WTC11 (cell line): ENCODE measurements at places on chromosomes 11 and 22. TPM values are rescaled to one million over a fixed set of nuclear protein-coding genes. Genes with fewer than 3 reads are reported as not detected.

- H3K36me3 ChIP-seq, result no peaks in the 10 kb centered on the region
- peaks cover 18% of the 10 kb centered on the region for H3K4me1 ChIP-seq
- H3K4me3 ChIP-seq, result no peak overlapping the region
- no peaks in the 10 kb centered on the region for H3K27me3 ChIP-seq
These were observed 50.4 kb downstream of the DENND5A start for GRCh38 chr11:9214765-9215164.

GRCh38 chr22:20444325-20444724 is 6.7 kb upstream of the SCARF2 start:
- H3K36me3 ChIP-seq, result no peaks in the 10 kb centered on the region
- H3K4me3 ChIP-seq, result no peak overlapping the region
- no peak for DNase-seq

DNA sequence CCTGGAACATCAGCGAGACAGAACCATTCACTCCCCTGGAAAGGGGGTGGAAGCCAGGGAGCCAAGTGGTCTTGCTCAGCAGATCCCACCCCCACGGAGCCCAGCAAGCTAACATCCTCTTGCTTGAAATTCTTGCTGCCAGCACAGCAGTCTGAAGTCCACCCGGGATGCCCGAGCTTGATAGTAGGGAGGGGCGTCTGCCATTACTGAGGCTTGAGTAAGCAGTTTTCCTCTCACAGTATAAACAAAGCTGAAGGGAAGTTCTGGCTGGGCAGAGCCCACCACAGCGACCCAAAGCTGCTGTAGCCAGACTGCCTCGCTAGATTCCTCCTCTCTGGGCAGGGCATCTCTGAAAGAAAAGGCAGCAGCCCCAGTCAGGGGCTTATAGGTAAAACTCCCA is 764.8 kb upstream of the LUZP2 start:
- H3K36me3 ChIP-seq, result no peaks in the 10 kb centered on the region
- DNase-seq, result no peak
- no peaks in the 10 kb centered on the region for H3K27me3 ChIP-seq
- H3K4me1 ChIP-seq, result peaks cover 12% of the 10 kb centered on the region
- H3K27ac ChIP-seq, result no peak overlapping the region

DNA sequence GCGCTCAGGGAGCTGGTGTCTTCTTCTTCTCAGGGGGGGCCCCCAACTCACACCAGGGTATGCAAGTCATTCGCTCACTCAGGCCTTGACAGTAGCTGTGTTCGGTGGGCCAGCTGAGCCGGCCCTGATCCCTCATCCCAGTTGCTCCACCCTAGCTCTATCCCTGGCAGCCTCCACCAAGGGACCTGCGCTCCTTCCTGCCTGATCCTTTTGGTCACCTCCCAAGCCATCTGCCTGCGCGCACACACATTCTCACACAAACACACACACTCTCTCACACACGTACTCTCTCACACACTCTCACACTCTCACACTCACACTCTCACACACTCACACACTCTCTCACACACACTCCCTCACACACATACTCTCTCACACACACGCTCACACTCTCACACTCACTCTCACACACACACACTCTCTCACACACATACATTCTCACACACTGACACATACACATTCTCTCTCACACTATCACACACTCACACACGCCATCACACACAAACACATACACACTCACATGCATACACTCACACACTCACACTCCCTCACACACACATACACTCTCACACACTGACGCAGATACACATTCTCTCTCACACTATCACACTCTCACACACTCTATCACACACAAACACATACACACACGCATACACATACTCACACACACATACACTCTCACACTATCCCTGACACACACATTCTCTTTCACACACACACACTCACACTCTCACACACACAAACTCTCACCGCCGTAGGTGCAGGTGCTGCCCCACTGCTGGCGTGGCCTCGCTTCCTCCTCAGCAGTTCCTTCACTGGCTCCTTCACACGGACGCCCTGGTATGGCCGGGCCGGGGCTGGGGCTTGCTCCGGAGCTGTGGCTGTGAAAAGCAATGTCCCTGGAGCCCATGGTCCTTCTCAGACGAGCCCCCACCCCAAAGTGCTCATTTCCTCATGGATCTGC is 20.8 kb downstream of the POU2AF1 start:
- no peaks in the 10 kb centered on the region; the same call in 1 of the 2 replicates for H3K27me3 ChIP-seq
- no peaks in the 10 kb centered on the region for H3K36me3 ChIP-seq
- H3K4me1 ChIP-seq, result no peaks in the 10 kb centered on the region
- no peak for DNase-seq

DNA sequence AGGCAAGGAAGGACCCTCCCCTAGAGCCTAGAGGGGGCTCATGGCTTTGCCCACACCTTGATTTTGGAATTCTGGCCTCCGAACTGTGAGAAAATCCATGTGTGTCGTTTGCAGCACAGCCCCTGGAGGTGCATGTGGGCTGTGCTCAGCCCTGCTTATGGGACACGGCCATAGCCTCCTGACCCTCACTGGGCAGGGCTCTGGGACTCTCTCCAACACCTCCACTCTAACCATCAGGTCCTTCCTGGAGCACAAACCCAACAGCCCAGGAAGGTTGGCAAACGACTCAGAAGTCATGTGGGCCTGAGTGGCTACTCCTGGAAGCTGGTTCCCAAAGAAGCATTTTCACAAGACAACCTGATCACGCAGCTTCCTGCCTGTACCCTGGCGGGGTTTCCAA is 144.1 kb downstream of the CTTN start:
- H3K27ac ChIP-seq, result no peak overlapping the region
- H3K36me3 ChIP-seq, result no peaks in the 10 kb centered on the region
- H3K4me1 ChIP-seq, result peaks cover 24% of the 10 kb centered on the region

- no peak overlapping the region for H3K27ac ChIP-seq
- no peaks in the 10 kb centered on the region for H3K4me1 ChIP-seq
- H3K36me3 ChIP-seq, result peaks cover 48% of the 10 kb centered on the region
- no peak overlapping the region for H3K4me3 ChIP-seq
- no peak for DNase-seq
- H3K27me3 ChIP-seq, result no peaks in the 10 kb centered on the region
These were observed 58.4 kb downstream of the DGCR2 start for GRCh38 chr22:19063581-19064353.

DNA sequence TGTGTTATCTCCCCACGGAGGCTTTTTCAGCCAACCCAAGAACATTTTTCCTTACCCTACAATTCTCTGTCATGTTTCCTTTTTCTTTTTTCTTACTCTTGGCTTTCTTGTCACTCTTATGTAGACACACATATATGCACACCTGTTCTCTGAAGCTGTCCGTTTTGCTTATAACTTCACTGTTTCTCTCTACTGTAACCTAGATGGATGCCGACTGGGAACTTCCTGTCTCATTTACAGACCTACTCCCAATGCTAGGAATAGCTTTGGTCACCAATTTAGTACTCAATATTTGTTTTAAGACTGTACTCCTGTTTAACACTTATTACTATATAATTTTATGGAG is 9.9 kb upstream of the CASP12 start:
- no peaks in the 10 kb centered on the region for H3K36me3 ChIP-seq
- no peak overlapping the region for H3K4me3 ChIP-seq
- H3K27ac ChIP-seq, result no peak overlapping the region
- H3K27me3 ChIP-seq, result no peaks in the 10 kb centered on the region
- DNase-seq, result no peak
- no peaks in the 10 kb centered on the region for H3K4me1 ChIP-seq

GRCh38 chr11:11387622-11388305 is 34.7 kb upstream of the CSNK2A3 start:
- no peaks in the 10 kb centered on the region; the same call in none of the 2 replicates for H3K27me3 ChIP-seq
- DNase-seq, result no peak
- H3K4me3 ChIP-seq, result no peak overlapping the region
- H3K27ac ChIP-seq, result no peak overlapping the region
- peaks cover 19% of the 10 kb centered on the region for H3K4me1 ChIP-seq

DNA sequence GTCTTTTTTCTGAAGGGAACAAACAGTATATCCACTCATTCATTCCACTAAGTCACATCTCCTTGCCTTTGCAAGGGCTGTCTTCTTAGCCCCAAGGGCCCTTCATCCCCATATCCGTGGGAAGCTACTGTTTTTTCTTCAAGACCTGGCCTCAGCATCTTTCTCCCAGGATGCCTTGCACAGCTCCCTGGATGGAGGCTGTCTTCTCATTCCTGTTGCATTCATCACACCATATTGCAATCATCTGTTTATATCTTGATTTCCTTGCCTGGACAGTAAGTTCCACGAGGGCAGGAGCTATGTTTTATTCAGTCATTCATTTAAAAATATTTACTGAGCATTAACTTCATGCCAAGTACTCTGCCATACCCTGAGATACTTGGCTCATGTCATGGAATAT is 29.3 kb upstream of the NECTIN1 start:
- DNase-seq, result no peak
- H3K4me3 ChIP-seq, result no peak overlapping the region
- H3K4me1 ChIP-seq, result peaks cover 17% of the 10 kb centered on the region
- peaks cover 3% of the 10 kb centered on the region; the same call in 1 of the 2 replicates for H3K27me3 ChIP-seq

DNA sequence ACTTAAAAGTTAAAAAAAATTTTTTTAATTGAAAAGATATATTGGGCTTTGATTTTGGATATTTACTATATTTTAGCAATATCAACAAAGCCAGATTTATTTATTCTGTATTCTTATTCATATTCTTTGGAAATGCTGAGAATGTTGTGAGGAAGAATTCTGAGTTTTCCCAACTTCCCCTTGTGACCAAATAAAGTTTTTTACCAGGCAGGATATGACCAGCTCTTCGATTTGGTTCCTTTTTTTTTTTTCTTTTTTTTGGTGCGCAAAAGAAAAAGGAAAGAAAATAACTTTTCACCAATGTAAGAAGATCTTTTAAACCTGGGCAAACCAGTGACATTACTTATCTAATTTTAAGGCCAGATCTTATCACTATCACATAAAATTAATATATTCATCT is 12.9 kb downstream of the TCP11L1 start:
- no peaks in the 10 kb centered on the region for H3K27me3 ChIP-seq
- no peak for DNase-seq
- peaks cover 17% of the 10 kb centered on the region for H3K36me3 ChIP-seq
- H3K4me3 ChIP-seq, result no peak overlapping the region

- no peak for DNase-seq
- no peak overlapping the region for H3K27ac ChIP-seq
- H3K4me1 ChIP-seq, result peaks cover 20% of the 10 kb centered on the region
- H3K36me3 ChIP-seq, result peaks cover 27% of the 10 kb centered on the region
- no peak overlapping the region for H3K4me3 ChIP-seq
These were observed 40.1 kb upstream of the APLNR start for GRCh38 chr11:57276971-57277675.

DNA sequence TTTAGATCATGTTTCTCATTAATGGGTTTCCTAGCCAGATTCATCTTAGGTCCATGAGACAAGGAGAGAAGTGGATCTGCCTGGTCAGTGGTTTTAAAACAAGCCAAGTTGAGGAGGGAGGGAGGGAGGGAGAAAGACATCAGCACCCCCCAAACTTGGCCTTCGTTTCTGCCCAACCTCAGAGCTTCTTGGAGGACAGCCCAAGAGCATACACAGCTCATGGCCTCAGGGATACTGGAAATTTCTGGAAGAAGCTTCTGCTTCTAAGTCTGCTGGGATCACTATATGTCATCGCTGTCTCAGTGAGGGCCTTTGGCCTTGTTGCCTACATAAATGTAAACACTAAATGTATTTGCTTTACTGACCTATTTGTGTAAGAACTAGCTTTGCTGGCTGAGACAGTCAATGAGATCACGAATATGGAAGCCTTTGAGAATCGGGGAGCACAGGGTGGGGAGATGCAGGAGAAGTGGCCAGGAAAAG is 375.1 kb downstream of the BUD13 start:
- H3K27me3 ChIP-seq, result no peaks in the 10 kb centered on the region
- no peak overlapping the region for H3K27ac ChIP-seq
- no peak for DNase-seq
- peaks cover 11% of the 10 kb centered on the region for H3K36me3 ChIP-seq

DNA sequence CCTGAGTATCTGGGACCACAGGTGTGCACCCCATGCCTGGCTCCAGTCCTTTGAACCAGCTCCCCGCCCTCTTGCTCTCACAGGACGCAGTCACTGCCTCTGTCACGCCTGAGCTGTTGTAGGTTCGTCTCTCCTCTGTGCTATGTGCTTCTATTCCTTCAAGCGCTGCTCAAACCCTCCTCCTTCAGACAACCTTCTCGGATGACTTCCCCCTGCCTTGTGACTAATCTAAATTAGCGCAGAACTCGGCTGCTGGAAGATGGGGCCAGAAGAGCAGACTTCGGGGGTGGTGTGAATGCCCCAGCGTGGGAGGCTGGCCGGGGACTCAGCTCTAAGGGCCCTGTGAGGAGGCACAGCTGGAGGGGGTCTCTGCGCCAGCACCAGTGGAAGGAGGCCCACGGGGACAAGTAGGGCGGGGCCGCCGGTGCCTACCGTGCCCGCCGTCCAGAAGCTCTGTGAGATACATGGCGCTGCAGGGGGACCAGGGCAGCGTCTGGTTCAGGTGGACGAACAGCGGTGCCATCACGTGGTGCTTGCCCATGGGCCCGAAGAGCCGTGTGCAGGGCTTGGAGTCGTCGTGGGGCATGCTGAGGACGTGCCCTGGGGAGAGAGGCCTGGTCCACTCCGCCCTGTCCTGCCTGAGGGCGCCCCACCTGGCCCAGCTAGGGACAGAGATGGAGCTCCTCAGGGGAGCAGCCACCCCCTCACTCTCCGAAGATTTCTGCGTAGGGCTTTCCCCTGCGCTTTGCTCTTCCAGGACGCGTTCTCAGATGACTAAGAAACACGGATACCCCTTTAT is 12.5 kb downstream of the ADAMTS8 start:
- H3K4me3 ChIP-seq, result no peak overlapping the region
- H3K36me3 ChIP-seq, result peaks cover 7% of the 10 kb centered on the region
- DNase-seq, result no peak
- peaks cover 2% of the 10 kb centered on the region; the same call in 1 of the 2 replicates for H3K27me3 ChIP-seq
- H3K4me1 ChIP-seq, result peaks cover 32% of the 10 kb centered on the region

DNA sequence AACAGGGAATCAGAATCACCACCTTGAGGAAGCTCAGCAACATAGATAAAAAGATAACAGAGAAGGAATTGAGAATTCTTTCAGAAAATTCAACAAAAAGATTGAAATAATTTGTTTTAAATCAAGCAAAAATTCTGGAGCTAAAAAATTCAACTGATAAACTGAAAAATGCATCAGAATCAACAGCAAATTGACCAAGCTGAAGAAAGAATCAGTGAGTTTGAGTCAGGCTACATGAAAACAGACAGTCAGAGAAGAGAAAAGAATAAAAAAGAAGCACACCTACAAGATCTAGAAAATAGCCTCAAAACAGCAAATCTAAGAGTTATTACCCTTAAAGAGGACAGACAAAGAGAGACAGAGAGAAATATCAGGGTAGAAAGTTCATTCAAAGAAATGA is 28.8 kb downstream of the BTG4 start:
- no peak overlapping the region for H3K4me3 ChIP-seq
- no peak for DNase-seq
- H3K4me1 ChIP-seq, result no peaks in the 10 kb centered on the region
- no peak overlapping the region for H3K27ac ChIP-seq

GRCh38 chr11:130813196-130813595 is 103.1 kb downstream of the SNX19 start:
- no peaks in the 10 kb centered on the region for H3K36me3 ChIP-seq

Gene OR51B5
- 0.26 to 0.37 TPM in 2 of 3 replicates, not detected in the other for total RNA-seq

Gene GSTT2
- 0.50 to 1.2 TPM (median 1.1 TPM) in 3 replicates for total RNA-seq

Gene LMO1
- total RNA-seq, result 0.39 to 0.44 TPM (median 0.44 TPM) in 3 replicates

Gene PITPNB
- 70.7 to 76.2 TPM (median 71.7 TPM) in 3 replicates for total RNA-seq

Gene ZNF215
- 13.8 to 15.8 TPM (median 14.1 TPM) in 3 replicates for total RNA-seq

Gene KCNE3
- 1.9 to 3.7 TPM (median 3.5 TPM) in 3 replicates for total RNA-seq

Gene FGF3
- not detected in 3 replicates for total RNA-seq

Gene C11orf42
- not detected in 3 replicates for total RNA-seq
